EH (cell line): ENCODE measurements at places on chromosomes 1 and 21.

DNA sequence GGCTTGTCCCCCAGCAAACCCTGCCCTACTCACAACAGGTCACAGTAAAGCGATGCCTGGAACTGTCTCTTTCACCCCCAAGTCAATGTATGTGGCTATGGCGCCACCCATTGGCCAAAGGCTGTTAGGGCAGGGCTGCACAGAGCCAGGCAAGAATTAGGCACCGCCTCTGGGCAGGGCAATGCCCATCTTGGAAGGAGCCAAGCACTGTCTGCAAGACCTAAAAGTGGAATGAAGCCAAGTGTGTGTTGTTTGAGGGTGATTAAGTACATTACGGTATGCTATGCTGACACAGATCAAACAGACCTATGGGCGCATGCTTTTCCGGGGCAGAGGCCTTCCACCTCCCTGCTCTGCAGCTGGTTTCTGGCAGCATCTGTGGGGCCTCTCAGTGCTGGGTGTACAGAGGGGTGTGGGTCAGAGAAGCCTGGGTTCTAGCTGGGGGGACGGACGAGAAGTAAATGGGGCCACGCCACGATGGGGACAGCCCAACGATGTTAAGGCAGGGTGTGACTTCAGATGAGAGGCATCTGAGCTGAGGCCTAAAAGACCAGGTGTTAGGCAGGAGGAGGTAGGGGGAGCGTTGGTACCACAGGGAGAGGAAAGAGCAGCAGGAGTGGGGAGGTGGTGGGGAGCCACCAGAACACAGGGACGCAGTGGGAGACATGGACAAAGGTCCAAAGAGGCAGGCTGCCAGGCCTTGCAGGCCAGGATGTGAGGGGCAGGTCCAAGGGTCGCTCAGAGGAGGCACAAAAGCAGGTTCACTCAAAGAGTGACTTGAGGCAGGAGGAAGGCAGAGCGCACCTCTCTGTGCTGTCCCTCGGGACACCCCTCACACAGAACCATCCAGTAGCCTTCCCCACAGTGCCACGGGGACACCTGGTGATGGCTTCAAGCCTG is 49.8 kb downstream of the ACOT7 start:
- peak; percentile 83 for DNase-seq

DNA sequence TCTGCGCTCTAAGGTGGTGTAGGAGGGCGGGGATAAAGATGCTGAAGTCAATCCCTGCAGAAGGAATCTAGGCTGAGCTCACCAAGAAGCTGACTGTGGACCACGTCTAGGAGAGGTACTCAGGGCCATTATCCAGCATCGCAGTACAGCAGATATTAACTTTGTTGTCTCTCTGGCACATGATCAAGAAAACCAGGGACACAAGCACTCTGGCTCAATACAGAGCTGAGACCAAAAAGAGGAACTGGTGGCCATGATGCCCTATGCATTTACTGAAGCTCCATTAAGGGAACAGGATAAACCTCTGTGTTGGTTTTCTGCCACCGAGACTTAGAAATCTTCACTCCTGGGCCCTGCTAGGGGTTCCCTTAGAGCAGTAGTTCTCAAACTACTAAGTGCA is 38.0 kb upstream of the ANGPTL7 start:
- no peak for DNase-seq

DNA sequence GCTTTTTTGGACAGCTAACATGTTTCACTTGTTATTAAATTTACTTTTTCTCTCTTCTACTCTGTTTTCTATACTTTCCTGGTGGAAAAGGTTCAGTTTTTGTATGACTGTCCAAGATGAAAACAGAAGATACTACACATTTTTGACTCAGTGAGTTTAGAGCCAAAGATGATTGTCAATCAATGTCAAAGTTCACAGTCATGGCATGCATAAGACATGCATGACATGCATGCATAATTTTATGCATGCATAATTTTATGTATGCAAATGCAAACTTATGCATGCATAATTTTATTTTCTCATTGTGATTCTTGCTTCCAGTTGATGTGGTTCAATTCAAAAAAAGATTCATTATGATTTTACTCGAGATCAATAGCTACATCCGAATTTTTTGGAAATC is 48.1 kb upstream of the TMPRSS15 start:
- DNase-seq: no peak

DNA sequence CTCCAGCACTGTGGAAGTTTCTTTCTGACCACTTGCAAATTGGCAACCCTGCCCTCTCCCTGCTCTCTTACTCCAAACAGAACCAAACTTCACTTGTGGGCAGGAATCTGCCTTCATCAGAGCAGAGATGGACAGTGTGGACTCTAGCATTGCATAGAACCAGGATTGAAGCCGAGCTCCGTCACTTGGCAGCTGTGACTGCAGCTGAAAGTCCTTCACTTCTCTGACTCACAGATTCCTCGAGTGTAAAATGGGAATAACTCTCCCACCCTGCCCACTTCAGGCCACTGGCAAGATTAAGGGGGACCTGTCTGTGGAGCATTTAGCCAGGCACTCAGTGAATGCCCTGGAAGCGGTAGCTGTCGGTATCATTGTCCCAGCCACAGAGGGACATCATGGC is 75.7 kb upstream of the ZBTB40 start:
- DNase-seq: peak; percentile 43

- DNase-seq: no peak
These were observed 678.1 kb upstream of the CXADR start for GRCh38 chr21:16834791-16835190.

DNA sequence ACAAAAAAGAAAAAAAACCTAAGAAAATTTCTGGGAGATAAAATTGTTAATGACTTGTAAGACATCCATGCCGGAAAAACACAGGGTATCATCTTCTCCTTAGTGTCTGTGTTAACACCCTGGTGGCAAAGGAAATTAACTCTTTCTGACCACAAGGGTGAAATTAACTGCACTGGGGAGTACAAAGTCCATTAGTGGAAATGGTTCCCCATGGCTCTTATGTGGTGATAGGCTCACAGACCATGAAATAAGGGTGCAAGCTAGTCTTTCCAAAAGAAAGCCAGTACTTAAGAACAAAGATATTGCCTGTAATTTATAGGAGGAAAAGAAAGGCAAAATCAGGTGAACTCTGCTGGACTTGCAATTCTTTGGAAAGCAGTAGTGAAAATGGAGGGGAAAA is 185.4 kb downstream of the LRRIQ3 start:
- DNase-seq: no peak

- no peak for DNase-seq
These were observed 9.9 kb upstream of the CD247 start for GRCh38 chr1:167528057-167528728.

- DNase-seq: peak; percentile 70
These were observed 283.4 kb downstream of the ASTN1 start for GRCh38 chr1:176880955-176881595.

DNA sequence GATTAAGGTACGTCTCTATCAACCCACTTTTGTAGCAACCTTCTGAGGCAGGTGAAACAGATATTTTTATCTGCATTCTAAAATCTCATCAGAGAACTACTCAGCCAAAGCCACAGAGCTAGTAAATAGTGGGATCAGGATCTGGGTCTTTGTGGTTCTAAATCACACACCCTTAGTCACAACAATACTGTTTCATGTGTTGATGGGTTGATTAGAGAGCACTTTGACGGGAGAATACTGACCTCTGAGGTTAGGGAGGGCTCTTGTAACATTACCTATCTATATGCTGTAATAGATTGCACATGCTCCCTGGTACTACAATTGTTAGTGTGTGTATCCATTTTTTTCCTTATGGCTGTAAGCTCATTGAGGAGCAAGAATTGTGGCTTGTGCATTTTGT is 45.5 kb upstream of the CCDC190 start:
- no peak for DNase-seq

DNA sequence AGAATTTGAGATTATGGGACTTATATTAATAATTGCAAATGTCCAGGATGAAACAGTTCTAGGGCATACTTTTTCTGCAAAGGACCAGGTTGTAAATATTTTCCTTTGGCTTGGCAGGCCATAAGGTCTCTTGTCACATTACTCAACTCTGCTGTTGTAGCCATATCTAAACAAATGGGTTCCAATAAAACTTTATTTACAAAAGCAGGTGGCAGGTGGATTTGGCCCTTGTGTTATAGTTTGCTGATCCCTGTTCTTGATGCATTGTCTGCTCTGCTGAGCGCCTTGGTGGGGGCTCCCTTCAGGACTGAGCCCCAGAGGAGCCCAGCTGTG is 258.5 kb downstream of the FOXD2 start:
- no peak for DNase-seq

DNA sequence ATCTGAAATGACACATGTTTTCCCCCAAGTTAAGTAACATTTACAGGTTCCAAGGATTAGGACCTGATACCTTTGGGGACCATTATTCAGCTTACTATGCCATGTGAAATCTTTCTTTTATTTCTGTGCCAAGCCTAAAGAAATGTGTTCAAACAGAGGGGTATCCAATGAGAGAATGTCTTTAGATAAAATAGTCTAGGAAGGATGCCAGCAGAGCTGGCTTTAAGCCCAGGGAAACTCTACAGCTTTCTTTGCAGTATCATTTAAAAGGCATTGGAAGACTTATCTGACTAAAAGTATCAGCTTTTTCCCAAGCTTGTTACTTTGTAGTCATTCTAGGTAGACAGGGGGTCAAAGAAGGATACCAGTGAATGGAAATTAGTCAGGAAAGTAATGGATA is 860.4 kb downstream of the PLA2G4A start:
- peak; percentile 57 for DNase-seq

- no peak for DNase-seq
These were observed 2.9 kb downstream of the RIPK4 start for GRCh38 chr21:41763996-41764395.

DNA sequence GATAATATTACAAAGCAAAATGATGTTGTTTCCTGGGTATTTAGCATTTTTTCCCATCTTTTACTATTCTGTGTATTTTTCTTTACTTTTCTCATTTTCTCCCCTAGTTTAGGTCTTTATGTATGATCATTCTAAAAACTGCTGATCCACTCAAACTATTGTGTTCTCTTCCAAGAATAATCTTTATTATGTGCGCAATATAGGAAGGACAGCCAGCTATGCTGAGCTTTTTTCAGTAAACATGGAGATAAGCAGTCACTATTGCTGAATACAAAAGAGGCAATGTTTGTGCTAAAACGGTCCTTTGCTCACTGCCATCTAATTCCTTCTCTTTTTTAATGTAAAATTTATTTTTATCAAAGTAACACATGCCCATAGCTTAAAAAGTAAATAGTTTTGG is 6.7 kb upstream of the PTBP2 start:
- DNase-seq: no peak

- peak; percentile 5 for DNase-seq
These were observed 569 bp downstream of the RCAN3 start for GRCh38 chr1:24503059-24503751.

- DNase-seq: no peak
These were observed 163.7 kb downstream of the ROR1 start for GRCh38 chr1:63937461-63938022.
